ENCODE measurements at places on chromosomes 6 and 20.

- DNase-seq = no peak
Measured at GRCh38 chr6:71049198-71049770, 92.4 kb upstream of the B3GAT2 start.

GRCh38 chr6:112822769-112823168 is 475.6 kb downstream of the RFPL4B start:
- no peak for DNase-seq

DNA sequence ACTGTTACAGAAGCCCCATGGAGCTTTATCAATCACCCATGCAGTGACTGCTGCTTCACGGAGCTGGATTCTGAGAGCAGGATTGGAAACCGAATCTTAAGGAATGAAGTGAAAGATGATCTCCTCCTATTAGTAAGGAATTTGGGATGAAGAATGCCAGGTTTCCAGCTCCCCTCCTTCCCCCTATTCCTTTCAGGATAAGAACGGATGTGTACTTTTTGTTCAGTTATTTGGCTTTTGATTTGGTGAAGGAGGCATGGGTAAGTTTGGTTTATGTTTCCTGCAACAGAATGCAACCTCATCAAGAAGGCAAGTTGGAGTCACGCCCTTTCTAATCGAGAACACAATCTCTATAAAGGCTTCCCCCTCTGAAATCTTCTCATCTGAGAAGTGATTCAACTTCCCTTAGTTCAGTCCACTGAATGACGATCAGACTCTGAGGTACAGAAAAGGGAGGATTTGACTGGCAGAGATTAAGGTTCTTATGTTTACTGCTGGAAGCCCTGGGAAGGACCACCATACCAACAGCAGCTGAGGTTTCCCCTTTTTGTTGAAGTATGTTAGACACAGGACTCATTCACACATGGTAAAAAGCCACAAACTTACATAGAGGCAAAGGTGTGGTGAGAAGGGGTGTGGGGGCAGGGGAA is 5.5 kb downstream of the ELMO2 start:
- no peak for DNase-seq

DNA sequence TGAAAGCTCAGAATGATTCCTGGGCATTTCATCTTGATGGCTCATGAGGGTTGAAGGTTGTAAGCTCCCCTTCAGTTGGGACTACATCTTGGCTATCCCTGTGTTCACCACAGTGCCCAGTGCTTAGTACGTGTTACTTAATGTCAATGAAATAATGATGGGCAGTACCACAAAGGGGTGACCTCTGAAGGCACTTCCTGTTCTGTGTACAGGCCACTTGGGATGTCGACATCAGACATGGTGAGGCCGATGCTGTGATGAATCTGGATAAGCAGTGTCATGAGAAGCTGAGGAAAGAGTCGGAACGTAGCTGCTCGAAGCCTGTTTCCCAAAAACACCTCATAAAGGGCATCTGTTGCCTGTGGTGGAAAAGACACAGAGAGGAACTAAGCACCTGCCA is 27.6 kb upstream of the RBL1 start:
- no peak for DNase-seq

- DNase-seq = no peak
Measured at GRCh38 chr6:144094731-144095133, 641 bp downstream of the SF3B5 start.

DNA sequence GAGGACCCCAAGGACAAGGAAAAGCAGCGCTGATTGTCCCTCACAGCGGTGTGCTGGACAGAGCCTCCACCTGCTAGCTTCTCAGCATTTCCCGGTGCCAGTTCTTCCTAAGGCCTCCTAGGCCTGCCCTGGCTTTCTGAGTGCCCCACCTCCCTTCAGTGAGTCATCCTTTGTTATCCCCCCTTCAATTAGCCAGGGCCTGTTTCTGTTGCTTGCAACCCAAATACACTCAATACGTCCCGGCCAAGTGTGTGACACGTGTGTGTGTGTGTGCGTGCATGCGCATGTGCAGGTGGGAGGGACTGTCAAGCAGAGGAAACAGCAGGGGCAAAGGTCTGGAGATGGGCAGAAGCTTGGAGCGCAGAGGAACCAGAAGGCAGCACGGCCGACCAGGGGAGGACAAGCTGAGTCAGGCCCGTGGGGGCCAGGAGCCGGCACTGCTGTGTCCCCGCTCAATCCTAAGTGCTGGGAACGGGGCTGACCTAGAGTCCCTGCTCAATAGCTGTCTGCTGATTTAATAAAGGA is 159.8 kb downstream of the PREX1 start:
- DNase-seq = no peak

DNA sequence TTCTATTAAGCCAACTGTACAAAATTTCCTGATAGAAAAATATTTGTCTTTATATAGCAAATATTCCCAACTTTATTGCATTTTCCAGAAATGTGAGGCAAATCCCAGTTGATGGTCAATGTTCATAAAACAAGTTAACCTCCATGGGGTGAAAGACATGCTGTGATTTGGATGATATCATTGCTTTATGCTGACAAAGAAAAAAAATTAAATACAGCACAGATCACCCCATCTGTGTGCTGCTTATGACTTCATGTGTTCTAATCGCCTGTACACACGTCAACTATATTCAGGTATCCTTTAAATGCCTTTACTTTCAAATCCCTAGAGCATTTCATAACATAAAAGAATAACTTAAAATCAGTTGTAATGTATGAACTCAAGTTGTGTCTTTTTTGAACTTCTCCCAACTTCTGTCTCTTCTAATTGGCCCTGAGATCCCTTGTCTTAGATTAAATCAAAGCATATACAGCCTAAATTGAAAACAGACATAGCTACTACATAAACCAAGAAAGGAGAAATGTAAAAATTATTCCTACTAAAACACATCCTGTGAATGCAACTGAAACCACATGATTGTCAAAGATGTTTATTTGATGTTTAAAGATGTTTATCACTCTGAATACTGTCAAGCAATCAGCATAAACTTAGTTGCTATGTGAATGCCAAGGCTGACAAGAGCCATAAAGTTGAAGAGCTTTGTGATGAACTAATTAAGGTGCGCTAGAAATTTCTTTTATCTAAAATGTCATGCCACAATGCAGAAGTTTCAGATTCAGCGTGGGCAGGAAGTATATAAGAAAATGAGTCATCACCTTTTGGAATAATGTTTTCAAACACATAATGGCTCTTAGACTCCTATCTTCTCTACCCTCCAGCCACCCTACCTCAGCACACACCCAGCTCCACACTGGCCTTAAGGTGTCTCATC is 68.7 kb downstream of the FILIP1 start:
- DNase-seq = no peak

GRCh38 chr20:34473262-34473883 is 42.8 kb upstream of the DYNLRB1 start:
- DNase-seq = no peak

DNA sequence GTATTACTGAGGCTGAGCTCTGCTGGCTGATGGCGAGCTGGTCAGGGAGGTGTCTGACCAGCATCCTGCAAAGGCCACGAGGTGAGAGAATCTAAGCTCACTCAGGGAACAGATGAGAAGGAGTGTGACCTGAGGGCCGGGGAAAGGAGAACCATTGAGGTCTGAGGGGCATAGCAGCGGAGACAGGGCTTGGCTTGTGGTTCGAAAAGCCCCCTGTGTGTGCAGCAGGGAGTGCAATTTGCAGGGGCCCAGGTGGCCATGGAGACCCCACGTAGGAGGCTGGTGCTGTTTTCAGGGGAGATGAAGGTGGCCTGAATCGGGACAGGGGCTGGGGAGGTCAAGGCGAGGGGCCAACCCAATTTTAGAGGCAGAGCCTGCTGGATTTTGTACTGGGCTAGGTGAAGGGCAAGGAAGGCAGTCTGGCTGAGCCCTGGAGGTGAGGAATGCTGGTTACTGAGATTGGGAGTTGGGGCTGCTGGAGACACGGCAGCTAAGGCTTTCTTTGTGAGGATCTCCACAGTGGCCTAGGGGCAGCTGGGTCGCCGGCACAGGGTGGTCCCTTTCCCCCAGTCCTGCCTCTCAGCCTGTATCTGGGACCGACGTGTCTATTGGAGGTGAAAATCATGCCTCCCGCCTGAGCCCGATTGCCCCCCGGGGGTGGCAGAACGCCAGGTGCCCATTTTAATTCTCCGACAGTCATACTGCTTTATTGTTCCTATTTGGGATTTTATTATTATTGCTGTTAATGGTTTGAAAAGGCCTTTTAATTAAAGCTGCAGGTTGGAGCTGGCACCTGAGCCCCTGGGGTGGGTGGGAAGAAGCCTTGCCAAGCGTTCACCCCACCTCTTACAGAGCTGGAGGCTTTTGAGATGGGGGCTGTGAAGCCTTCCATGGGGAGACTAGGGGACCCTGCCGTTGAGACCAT is 28.4 kb downstream of the DLGAP4 start:
- no peak for DNase-seq

DNA sequence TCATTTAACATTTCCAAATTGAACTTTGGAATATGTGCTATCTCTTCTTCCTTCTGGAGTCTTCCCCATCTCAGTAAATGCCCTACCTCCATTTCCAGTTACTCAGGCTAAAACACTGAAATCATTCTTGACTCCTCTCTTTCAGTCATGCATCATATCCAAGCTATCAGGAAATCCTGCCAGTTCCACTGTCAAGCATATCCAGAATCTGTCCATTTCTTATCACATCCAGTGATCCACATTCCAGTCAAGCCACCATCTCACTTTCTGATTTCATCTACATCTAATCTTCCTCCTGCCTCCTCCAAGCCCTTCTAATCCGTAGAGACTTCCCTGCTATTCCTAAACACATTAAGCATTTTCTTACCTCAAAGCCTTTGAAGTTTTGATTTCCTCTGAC is 15.3 kb upstream of the TBC1D32 start:
- no peak for DNase-seq

GRCh38 chr6:39197521-39197920 is 31.8 kb downstream of the KCNK5 start:
- DNase-seq = no peak

GRCh38 chr20:51752343-51752951 is 15.7 kb downstream of the ATP9A start:
- no peak for DNase-seq

- DNase-seq = no peak
Measured at GRCh38 chr6:69232008-69232407, 564.8 kb downstream of the LMBRD1 start.

DNA sequence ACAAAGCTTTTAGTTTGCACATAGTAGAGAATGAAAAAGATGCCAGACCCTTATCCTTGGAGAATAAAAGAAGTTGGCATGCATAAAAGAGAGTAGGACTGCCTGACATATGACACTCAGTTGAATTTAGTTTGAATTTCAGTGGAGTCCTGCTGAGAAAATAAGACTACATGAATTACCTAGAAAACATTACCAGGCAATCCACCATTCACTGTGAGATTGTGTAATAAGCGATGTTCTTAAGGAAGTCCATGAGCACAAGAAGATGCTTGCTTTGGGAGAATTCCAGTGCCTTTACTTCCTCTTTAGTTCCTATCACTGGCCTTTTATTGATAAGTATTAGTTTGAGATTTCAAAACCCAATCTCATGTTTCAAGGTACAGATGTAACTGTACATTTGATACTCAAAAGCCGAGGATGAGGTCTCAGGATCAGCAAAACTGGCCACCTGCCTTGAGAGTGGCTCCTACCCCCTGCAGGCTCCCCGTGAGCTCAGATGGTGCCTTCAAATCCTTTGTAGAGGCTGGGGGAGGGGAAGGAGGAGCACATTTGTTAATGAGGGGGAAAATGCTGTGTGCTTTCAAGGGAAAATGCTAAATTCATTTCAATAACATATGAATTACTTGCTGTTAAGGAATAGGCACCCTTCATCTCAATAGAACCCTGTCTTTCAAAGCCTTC is 11.2 kb upstream of the UNC93A start:
- no peak for DNase-seq

DNA sequence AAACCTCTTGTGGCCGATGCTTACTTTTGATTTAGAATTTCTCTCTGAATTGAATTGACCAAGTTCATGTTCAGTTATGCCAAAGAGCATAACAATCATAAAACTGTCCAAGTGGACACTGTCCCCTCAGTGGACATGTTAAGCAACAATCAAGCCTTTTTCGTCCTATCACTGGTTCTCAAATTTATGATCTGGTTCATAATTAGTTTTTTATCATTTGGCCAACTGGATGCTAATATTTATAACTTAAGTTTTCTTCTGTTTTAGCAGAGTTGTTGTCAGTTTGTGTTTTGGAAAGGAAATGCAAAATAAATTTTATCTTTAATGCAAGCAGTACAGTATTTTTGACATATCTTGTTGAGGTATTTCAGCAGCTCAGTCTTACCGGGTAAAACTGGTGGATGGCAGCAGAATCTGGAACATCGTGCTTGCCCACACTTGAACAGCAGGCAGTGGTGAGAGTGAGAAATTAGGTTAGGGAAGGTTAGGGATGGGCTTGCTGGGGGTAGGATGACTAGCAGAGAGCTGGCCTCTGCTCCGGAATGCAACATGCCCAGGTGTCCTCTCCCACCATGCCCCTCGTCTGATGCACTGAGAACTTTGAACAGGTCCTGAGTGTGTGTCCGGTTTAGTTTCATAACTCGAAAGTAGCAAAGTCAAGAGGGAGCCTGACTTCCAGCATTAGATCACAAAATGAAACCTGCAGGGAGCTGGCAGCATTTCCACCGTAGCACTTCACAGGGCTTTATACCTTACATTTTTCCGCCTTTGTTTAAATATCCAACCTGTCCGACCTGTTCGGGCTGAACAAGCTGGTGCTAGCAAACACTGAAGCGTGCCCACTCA is 93.1 kb downstream of the RREB1 start:
- no peak for DNase-seq

GRCh38 chr20:11894062-11894461 is 23.6 kb upstream of the BTBD3 start:
- DNase-seq = no peak

- DNase-seq = no peak
Measured at GRCh38 chr6:88490195-88490907, 324.2 kb upstream of the CNR1 start.

DNA sequence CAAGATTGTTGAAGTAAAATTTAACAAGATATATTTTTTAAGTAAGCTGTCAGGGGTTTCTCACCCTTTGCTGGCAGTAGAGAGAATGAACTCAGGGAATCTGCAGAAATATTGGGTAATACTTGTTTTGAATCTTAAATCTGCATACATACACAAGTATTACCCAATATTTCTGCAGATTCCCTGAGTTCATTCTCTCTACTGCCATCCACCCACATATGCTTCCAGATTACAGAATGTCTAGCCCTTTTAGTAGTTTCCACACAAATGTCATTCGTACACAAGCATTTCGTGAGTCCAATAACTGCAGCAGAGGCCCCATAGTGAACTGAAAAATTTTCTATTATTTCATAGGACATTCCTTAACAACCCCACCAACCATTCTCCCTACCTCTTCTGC is 69.6 kb upstream of the TNFRSF21 start:
- no peak for DNase-seq
